ENCODE measurements at places on chromosomes 5 and 9.

DNA sequence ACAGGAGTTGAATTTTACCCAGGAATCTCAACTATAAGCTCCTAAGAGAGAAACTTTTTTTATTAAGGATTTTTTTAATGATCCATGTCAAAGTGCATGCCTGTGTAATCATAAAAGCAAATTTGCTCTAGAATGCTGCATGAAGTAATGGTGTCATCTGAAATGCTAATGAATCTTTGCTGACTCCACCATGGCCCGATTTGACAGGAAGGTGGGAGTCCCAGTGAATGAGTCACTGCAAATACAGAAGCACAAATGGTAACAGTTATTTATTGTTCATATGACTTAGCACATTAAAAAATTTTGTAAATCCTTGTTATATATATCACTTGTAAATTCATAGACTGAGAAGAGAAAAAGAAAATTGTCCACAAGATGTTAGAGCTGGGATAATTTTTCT, 341.3 kb downstream of the RASEF start:
- DNase-seq = no peak

- no peak for DNase-seq
Observed at GRCh38 chr5:118946138-118946800, 42.1 kb downstream of the DTWD2 start.

DNA sequence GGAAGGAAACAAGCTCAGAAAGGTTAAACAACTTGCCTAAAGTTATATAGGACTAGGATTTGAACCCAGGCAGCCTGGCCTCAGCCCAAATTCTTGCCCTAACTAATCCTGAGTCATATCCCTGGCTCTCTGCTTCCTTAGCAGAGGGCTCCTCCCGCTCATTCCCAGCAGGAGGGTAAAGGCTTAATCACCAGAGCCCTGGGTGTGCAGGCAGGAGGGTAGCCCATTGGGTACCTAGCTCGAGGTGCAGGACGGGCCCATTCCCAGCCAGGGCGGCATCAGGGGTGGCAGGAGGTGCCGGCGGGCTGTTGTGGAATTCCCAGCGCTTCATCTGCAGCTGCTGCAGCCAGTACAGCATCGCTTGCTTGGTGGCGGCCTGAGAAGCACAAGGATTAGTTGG, 3.9 kb downstream of the TBC1D2 start:
- no peak for DNase-seq

- no peak for DNase-seq
Observed at GRCh38 chr5:145130996-145131395, 704.1 kb downstream of the PRELID2 start.

DNA sequence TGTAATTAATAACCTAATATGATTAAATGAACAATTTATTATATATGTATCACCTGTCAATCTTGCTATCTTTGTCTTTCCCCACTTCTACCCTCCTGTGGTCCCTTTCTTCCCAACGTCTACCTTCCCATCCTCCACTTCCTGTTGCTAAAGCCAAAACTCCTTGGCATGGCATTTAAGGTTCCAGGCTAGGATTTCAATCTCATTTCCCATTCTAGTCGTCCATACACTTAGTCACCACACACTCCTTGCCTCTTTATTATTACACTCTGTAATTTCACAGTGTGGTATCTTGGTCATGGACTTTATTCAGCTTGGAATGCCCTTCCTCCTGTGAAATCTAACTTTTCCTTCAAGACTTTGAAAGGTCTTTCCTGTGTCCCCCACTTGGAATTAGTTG, 115.3 kb downstream of the SEMA6A start:
- no peak for DNase-seq

- DNase-seq = no peak
Observed at GRCh38 chr5:139863855-139864558, 68.4 kb downstream of the PSD2 start.

DNA sequence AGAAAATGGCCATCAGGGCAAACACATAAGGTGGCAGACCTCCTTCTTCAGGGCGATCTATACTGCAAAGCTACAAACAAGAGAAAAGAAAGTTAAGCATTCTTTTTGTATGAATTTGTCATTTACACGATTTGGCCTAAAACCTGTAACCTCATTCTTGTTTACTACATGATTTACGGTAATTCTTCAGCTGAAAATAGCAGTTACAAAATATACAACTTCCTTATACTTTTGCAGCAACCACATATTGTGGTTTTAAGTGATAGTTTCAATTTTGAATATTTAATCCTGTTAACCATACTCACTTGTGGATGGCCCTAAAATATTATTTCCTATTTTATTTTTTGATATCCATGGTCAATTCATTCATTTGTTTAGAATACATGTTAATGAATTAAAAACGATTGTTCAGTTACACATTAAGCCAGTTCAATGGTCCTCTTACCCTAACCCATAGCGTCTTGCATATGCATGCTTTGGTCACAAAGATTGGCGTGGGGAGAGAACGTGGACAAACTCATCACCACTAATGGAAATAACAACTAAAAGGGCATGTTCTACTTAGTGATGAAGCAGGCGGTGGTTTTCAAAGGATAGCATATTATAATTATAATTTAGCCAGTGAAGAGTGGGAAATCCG, 16.6 kb downstream of the TUT7 start:
- no peak for DNase-seq
